ENCODE measurements at places on chromosomes 1 and 21. TPM values are rescaled to one million over a fixed set of nuclear protein-coding genes. Genes with fewer than 3 reads are reported as not detected.

GRCh38 chr21:38219049-38219628, 37.7 kb upstream of the KCNJ15 start:
- DNase-seq: peak; percentile 46

- no peak for DNase-seq
Observed at GRCh38 chr1:18041685-18042355, 65.8 kb upstream of the IGSF21 start.

The ELF3 gene
- total RNA-seq: not detected

DNA sequence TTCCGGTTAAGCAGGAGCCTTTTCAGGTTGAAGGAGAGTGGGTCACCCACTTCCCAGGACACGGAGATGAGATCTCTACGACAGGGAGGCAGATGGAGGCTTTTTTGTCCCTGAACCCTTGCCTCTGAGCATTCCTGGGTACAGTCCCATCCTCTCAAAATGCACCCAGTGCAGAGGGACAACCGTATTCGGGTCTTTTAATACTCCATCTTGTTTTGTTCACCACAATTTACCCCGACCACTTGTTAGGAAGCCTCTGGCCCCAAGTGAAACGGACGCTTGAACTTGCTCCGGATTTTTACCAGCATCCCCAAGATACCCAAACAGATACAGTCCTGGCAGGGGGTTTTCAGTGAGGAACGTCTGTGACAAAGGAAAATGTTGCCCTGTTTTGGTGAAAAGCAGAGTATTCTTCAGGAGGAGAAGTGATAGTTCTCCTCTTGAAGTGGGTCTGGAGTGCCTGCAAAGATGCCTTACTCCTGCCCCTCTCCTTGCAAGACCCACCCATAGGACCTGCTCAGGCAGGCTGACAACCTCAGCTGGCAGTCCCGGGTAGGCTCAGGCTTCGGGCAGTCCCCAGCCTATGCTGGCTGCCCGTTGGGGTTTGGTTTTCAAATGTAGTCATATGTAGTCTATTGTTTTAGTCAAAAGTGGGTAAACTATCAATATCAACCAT, 669 bp upstream of the ARL8A start:
- no peak for DNase-seq

DNA sequence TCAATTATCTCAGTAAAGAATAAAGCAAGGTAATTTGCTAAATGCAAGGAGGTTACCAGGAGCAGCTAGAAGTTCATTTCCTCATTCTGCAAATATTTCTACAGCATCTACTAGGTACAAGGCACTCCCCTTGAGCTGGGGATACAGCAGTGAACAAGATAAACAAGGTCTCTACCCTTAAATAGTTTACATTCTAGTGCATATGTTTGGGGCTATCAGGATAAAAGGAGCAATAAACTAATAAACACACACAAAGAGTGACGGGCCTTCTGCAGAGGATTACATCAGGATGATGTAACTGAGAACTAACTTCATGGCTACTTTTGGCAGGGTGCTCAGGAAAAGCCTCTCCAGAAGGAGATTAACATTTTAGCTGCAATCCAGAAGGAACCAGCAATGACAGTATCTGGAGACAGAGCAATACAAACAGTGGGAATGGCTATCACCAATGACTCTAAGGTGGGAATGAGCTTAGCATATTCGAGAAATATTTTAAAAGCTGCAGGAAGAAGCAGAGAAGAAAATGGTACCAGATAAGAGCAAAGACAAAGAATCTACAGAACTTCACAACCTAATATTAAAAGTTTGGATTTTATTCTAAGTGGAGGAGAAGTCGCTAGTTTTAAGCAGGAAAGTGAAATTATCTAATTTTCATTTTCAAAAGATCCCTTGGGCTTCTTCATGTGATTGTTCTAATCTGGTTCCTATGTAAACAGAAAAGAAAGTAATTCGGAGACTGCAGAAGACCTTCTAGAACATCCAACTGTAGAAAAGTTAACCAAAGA, 25.8 kb downstream of the TP53BP2 start:
- no peak for DNase-seq

The OR1C1 gene
- total RNA-seq: not detected

- DNase-seq: no peak
Observed at GRCh38 chr1:109136766-109137165, 22.9 kb downstream of the ELAPOR1 start.

DNA sequence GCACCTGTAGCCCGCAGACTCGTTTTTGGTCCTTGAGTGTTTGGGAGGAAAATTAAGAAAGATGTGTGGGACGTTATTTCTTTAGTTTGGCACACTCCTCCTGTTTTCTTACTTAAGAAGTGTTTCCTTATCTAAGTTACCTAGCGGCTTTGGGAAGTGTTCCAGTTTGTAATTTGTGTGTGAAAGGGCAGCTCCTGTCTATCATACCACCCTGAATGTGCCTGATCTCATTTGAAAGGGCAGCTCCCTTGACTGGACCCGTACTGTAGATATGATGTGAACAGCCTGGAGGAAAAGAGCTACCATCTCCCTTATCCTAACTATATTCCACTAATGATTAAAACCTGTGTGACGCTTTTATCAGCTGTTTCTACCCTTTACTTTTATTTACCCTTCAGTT, 314.3 kb downstream of the CHRM3 start:
- no peak for DNase-seq

GRCh38 chr1:164728719-164729118, 169.7 kb downstream of the PBX1 start:
- no peak for DNase-seq

- no peak for DNase-seq
Observed at GRCh38 chr1:43387976-43388599, 1.5 kb downstream of the MED8 start.

The HEYL gene
- total RNA-seq: 16.9 TPM

GRCh38 chr1:27601321-27601770, 2.6 kb downstream of the AHDC1 start:
- no peak for DNase-seq

The FCN3 gene
- total RNA-seq: 2.5 TPM

The RGL1 gene
- total RNA-seq: 75.3 TPM

Measured in tibial nerve (tissue), 4 donors.